Prostate gland (tissue), 2 donors: ENCODE measurements at places on chromosomes 5 and 9.

- no peak for DNase-seq
- H3K27ac ChIP-seq, result no peak overlapping the region
- H3K4me3 ChIP-seq, result no peak overlapping the region
- no peaks in the 10 kb centered on the region for H3K4me1 ChIP-seq
- no peaks in the 10 kb centered on the region for H3K36me3 ChIP-seq
- no peaks in the 10 kb centered on the region for H3K27me3 ChIP-seq
Observed at GRCh38 chr5:126054577-126055347, 368.4 kb upstream of the GRAMD2B start.

DNA sequence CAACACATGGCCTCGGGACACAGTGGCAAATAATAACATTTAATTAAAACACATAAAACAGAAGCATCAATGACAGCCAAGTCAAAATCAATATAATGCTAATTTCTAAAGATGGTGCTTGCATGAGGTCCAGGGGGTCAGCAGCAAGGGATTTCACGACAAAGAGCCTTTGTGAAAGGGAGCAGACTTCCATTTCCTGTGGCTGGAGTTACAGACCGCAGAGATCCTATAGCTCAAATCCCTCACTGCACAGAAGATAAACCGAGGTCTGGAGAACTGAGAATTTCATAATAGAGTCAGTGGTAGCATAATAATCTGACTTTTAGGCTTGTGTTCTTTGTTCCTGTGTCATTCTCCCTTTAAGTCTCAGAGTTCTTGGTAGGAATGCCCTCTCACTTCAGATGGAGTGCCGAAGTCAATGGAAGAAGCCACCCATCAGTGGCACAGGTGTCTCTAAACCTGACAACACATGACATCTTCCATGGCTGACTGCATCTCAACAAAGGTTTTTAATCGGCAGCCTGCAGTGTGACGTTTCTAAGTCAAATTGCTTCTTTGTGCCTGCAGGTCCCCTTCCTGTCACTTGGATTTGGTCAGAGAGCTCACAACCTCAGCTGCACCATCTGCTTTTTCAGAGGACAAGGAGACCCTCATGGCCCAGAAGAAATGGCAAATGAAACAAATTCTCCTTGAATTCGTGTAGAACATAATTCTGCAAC lies 67.4 kb downstream of the CARTPT start:
- H3K27me3 ChIP-seq, result no peaks in the 10 kb centered on the region
- no peaks in the 10 kb centered on the region for H3K36me3 ChIP-seq

DNA sequence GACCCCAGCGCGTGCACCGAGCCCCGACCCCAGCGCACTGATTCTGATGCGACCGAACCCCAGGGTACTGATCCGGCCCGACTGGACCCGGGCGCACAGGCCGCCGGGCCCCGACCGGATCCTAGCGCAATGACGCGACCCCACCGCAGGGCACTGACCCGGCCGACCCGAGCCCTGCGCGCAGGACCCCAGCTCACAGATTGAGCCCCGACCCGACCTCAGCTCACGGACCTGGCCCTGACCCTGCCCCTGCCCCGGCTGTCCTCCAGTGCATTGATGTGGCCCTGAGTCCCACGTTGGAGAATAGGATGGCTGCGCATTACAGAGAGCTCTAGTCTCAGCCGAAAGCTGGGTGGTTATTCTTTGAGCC lies 438 bp downstream of the TRIP13 start:
- peaks cover 7% of the 10 kb centered on the region for H3K4me1 ChIP-seq
- no peak for DNase-seq
- peak overlapping the region; percentile 78 for H3K4me3 ChIP-seq
- no peaks in the 10 kb centered on the region for H3K27me3 ChIP-seq
- no peak overlapping the region for H3K27ac ChIP-seq

DNA sequence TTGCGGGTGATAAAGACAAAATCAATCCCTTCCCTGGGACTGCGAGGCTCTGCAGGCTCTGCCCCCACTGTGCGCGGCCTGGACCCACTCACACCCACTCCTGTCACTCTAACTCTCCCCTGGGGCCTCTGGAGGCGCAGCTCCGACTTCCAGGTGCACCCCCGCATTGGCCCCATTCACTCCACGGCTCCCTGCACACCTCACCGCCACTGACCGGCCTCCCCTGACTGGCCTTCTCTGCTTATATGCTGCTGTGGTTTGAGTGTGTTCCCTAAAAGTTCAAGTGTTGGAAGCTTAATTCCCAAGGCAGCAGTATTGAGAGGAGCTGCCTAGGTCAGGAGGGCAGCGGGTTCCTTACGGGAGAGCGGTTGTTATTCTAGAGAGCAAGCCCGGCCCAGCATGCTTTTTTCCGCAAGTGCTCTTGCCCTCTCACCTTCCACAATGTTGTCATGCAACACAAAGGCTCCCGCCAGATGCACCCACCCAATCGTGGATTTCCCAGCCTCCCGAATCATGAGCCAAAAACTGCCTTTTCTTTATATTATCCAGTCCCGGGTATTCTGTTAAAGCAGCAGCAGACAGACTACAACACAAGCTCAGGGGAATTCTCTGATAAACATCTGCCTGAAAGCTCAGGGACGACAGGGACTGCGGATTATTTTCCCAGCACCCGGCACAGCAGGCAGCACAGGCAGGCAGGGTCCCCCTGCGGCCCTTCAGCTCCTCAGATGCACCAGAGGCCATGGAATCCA lies 73.5 kb upstream of the LRRTM2 start:
- no peaks in the 10 kb centered on the region for H3K27me3 ChIP-seq
- H3K4me3 ChIP-seq, result no peak overlapping the region
- peaks cover 9% of the 10 kb centered on the region for H3K4me1 ChIP-seq
- no peak overlapping the region for H3K27ac ChIP-seq

- no peak for DNase-seq
- H3K4me1 ChIP-seq, result no peaks in the 10 kb centered on the region
- peak overlapping the region; percentile 50 for H3K27ac ChIP-seq
- no peaks in the 10 kb centered on the region for H3K36me3 ChIP-seq
Observed at GRCh38 chr5:72557167-72558045, 50.2 kb upstream of the ZNF366 start.

GRCh38 chr9:9117866-9118265 lies 1318.3 kb upstream of the DMAC1 start:
- H3K4me3 ChIP-seq, result no peak overlapping the region
- H3K27me3 ChIP-seq, result no peaks in the 10 kb centered on the region
- H3K27ac ChIP-seq, result no peak overlapping the region
- H3K36me3 ChIP-seq, result no peaks in the 10 kb centered on the region
- DNase-seq, result no peak

GRCh38 chr9:13139641-13140171 lies 139.8 kb downstream of the MPDZ start:
- peak overlapping the region; percentile 40 for H3K27ac ChIP-seq
- no peak for DNase-seq
- H3K4me3 ChIP-seq, result no peak overlapping the region
- no peaks in the 10 kb centered on the region for H3K4me1 ChIP-seq
- no peaks in the 10 kb centered on the region for H3K27me3 ChIP-seq

- no peaks in the 10 kb centered on the region for H3K4me1 ChIP-seq
- no peak overlapping the region for H3K4me3 ChIP-seq
- DNase-seq, result no peak
- no peak overlapping the region for H3K27ac ChIP-seq
- H3K27me3 ChIP-seq, result no peaks in the 10 kb centered on the region
Observed at GRCh38 chr5:59683311-59683710, 210.2 kb downstream of the PDE4D start.

- no peak for DNase-seq
- H3K4me1 ChIP-seq, result no peaks in the 10 kb centered on the region
- H3K27me3 ChIP-seq, result no peaks in the 10 kb centered on the region
- no peak overlapping the region for H3K27ac ChIP-seq
- no peaks in the 10 kb centered on the region for H3K36me3 ChIP-seq
Observed at GRCh38 chr5:32683125-32683524, 28.0 kb upstream of the NPR3 start.

- no peaks in the 10 kb centered on the region for H3K4me1 ChIP-seq
- H3K27ac ChIP-seq, result no peak overlapping the region
- no peak for DNase-seq
- H3K27me3 ChIP-seq, result no peaks in the 10 kb centered on the region
- no peak overlapping the region for H3K4me3 ChIP-seq
Observed at GRCh38 chr5:122400341-122400740, 88.3 kb downstream of the SNCAIP start.

DNA sequence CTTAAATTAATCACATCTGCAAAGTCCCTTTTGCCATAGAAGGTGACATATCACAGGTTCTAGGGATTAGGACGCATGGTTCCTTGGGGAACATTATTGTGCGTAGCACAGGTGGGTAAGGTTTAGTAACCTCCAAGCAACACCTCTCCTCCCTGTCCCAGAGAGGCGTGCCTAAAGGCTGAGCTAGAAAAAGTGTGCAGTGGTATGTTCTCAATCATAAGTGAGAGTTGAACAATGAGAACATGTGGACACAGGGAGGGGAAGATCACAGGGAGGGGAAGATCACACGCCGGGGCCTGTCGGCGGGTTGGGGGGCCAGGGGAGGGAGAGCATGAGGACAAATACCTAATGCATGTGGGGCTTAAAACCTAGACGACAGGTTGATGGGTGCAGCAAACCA lies 14.9 kb downstream of the DAB2IP start:
- no peak overlapping the region for H3K4me3 ChIP-seq
- DNase-seq, result no peak
- no peak overlapping the region for H3K27ac ChIP-seq
- no peaks in the 10 kb centered on the region for H3K27me3 ChIP-seq

DNA sequence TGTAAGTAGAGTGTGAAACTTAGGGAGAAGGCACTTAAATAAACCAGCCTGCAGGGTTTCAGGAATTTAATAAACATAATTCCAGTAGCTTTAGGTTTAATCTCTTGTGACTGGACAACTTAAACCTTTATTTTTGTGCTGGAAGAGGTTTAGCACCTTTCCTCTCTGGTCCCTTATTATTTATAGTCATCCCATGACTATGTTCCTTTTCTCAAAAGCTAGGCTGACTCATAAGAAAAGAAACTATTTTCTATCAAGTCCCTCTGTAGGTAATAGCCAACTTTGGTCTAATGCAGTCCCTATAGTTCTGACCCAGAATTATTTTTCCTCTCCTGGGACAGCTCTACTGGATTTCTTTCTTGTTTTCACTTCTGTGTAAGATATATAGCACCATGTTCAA lies 588.9 kb downstream of the NR2F1-AS1 start:
- no peak for DNase-seq
- H3K27me3 ChIP-seq, result no peaks in the 10 kb centered on the region
- no peaks in the 10 kb centered on the region for H3K36me3 ChIP-seq
- H3K4me3 ChIP-seq, result no peak overlapping the region

DNA sequence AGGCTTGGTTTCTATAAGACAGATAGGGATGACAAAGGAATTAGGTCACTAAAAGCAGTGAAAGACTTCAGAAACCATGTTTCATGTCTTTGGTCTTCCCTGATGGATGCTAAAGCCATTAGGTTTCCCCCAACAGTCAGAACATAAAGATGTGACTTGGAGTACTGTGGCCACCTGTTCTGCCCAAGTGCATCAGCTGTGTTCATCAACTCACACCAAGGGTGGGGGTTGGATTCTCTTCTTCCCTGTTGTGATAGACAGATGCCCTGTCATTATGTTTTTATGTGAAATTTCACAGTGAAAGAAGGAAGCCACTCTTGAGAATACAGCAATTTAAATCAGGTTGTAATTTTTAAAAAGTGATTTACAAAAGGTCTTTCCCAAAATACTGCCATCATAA lies 196.8 kb downstream of the SH3GL2 start:
- H3K4me1 ChIP-seq, result no peaks in the 10 kb centered on the region
- no peaks in the 10 kb centered on the region for H3K36me3 ChIP-seq
- no peak overlapping the region for H3K4me3 ChIP-seq
- no peak for DNase-seq
- H3K27me3 ChIP-seq, result no peaks in the 10 kb centered on the region
- no peak overlapping the region for H3K27ac ChIP-seq

DNA sequence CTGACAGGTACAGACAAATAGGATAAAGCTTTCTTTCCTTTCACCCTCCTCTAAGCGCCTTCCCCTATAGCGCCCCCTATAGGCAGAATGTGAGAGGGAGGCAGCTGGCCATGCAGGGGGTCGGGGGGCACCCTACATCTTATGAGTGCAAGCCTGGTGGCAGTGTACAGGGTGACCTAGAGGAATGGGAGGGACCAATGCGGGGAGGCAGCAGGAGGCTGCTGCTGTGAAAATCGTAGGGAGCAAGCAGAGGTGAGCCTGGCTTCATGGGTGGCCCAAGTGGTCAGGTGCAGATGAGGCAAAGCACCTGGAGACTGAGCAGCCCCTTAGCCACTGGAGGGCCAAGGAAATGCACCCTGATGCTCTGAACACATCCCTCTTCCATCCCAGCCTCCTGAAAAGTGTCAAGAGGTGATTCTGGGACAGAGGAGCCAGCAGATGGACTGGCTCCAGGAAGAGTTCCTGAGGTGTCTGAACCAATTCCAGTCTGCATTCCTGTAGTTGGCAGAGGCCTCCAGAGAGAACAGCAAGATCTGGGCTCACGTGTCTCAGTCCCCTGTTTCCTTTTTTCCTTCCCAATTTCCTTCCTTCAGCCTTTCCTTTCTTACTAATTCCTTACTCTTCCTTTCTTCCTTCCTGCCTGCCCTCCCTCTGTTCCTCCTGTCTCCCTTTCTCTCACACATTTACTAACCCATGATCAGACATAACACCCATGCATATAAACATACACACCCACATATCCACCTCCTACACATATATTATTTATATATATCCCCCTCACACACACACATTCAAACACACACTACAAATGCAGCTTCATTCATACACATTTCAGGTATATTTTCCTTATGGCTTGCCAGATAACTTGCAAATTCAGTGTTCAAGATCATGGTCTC lies 32.8 kb upstream of the GALNT10 start:
- H3K27me3 ChIP-seq, result no peaks in the 10 kb centered on the region
- no peaks in the 10 kb centered on the region for H3K36me3 ChIP-seq
- DNase-seq, result peak; percentile 37
- no peaks in the 10 kb centered on the region for H3K4me1 ChIP-seq
- H3K27ac ChIP-seq, result no peak overlapping the region

GRCh38 chr5:142246-142810 lies 49.0 kb upstream of the LRRC14B start:
- no peaks in the 10 kb centered on the region for H3K36me3 ChIP-seq
- no peaks in the 10 kb centered on the region for H3K4me1 ChIP-seq
- no peak overlapping the region for H3K27ac ChIP-seq
- H3K4me3 ChIP-seq, result no peak overlapping the region

DNA sequence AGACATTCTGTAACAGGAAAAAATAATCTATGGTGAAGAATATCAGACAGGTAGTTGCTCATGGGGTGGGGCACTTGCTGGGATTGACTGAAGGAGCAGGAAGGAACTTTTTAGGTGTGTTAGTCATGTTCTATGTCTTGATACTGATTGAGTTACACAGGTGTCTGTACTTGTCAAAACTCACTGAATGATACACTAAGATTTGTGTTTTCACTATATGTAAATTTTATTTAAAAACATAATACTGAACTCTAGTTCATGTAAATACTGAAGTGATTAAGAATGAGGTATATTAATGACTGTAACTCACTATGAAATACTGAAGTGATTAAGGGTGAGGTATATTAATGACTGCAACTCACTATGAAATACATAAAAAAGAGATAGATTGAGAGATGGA lies 28.5 kb downstream of the IL6ST start:
- no peaks in the 10 kb centered on the region for H3K27me3 ChIP-seq
- no peak overlapping the region for H3K27ac ChIP-seq
- H3K4me1 ChIP-seq, result no peaks in the 10 kb centered on the region
